ENCODE measurements at places on chromosomes 7 and 10. TPM values are rescaled to one million over a fixed set of nuclear protein-coding genes. Genes with fewer than 3 reads are reported as not detected.

GRCh38 chr10:33799281-33799943, 464.9 kb upstream of the NRP1 start:
- no peak for DNase-seq

DNA sequence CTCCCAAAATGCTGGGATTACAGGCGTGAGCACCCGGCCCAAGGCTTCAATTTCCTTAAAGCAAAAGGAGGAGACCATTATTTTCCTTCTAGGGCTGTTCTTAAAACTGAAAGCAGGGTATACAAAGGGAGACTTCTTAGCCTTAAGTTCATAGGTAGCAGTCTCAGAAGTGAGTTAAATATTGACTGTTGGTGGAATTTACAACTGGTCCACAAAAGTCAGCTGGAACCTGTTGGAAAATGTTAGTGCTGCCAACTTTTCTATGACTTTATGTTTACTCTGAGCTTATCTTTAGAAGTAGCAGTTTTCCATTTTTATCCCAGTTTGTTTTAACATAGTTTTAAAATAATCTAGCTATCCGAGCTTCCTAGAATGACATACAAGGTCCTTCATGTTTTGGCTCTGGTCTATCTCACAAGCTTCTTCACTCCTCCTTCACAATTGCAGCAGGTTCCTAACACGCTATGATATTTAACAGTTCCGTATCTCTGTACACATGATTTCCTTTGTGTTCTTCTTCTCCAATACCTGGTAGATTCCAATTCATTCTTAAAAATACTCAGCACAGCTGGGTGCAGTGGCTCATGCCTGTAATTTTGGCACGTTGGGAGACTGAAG, 3.3 kb downstream of the SLC26A3 start:
- DNase-seq, result no peak

The ACSL5 gene
- total RNA-seq, result 2.4 TPM

GRCh38 chr7:50632561-50633413, 67.6 kb upstream of the DDC start:
- peak; percentile 30 for DNase-seq

- no peak for DNase-seq
These were observed 25.6 kb upstream of the SYCE1 start for GRCh38 chr10:133590970-133591359.

DNA sequence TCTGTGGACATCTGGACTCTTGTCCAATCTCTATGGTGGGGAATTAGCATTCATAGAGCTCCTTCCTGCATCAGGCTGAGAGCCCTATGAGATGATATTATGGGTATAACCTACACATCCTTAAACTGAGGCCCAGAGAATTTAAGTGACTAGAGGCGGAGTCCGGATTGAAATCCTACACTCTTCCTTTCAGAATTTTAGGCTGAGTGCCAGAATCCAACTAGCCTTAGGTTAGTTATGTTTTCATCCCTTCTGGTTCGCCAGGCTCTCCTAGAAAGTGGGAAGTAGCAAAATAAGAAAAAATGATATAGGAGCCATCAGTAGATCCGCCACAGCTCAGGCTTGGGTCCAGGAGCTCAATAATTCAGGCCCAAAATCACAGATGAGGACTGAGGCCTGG, 212.5 kb downstream of the GLI3 start:
- no peak for DNase-seq

DNA sequence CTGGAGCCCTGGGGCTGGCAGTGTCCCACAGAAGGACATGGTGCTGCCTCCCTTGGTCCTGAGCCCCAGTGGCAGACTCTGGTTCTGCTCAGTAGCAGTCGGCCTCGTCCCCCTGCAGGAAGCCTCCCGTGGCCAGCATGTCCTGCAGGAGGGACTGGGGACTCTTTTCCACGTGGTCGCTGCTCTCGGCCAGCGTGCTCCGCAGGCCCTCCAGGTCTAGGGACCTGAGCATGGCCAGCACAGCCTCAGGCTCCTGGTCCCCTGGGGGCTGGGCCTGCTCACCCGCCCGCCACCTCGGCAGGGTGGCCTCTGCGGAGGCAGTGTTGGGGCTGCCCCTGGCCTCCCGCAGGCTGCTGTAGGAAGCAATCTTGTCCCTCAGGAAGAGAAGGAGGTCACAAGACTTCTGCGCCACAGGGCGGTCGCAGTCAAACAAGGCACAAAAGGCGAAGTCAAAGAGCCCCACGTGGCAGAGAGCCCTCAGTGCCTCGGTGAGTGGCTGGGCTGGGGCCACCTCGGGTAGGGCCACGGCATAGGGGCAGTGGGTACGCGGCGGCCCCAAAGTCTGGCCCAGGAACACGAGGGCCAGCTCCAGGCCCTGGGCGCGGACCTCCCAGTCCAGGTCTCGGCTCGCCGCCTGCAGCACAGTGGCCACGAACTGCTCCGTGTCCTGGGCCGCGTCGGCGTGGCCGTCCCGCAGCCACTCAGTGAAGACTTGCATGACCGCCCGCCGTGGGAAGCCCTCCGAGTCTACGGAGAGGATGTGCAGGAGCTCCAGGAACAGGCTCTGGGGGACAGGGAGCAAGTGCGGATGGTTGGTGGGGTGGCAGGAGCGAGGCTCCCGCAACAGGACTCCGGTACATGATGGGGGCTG, 17.1 kb downstream of the BRAT1 start:
- no peak for DNase-seq

DNA sequence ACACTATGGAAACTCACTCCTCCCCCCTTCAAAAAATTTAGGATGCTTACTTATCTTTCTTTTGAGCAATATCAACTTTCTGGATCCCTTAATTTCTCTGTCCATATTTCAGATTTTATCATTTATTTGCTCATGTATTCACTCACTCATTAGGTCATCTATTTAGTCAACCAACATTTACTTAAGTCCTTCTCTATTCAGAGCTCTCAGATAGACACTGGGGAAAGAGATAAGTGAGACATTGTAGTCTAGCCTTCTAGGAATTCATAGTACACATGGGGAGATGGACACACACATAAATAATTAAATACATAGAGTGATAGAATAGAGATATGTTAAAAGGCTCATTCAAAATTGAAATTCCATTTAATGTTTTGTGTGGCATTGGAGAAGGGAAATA, 9.2 kb downstream of the CPN1 start:
- no peak for DNase-seq

DNA sequence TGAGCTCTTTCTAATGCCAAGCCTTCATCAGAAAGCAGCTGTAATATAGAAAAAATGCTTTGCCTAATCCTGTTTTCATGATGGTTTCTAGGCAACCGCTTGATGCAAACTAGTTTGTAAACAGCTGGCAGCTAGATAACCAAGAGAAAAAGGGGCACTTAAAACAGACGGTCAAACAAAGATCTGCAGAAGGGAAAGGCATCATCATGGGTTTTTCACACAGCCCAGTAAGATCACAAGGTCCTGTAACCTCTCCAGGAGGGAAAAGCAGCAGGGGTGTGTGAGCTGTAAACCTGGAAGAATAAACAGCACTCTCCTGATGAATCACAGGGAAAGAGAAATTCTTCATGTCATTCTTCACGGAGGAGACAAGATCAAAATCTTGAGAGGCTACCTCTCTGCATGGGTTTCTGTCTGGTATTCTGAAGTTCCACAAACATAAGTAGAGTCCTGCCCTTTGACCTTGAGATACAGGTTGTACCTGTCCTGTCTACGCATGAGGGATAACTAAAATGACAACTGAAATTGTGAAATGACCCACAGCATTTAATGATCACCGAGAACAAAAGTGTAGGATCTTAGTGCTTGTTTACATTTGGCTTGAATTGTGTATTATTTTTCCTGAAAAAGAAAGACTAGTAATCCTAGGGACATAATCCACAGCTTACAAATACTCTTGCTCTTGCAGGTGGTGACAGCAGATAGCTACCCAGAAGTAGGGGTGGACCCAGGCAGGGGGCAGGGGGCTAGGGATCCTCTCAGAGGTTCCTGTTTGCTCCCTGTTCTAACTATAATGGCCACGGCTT, 48.0 kb downstream of the CREB3L2 start:
- peak; percentile 78 for DNase-seq

DNA sequence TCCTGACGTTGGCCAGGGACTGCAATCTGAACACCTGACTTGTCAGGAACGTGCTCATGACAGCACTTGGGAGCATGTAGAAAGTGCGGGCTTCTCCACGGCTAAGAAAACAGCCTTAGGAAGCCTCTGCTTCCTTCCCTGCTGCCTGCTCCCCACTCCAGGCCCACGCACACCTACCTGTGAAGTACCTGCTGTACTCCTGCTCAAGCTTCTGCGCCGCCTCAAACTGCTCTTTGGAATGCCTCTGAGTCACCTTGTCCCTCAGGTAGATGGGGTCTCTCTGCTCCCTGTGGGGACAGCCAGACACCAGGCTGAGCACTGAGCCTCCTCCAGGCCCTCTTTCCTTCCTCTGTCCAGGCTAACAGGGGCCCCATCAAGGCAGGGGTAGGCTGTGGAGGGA, 132.7 kb downstream of the DLG5 start:
- no peak for DNase-seq

- no peak for DNase-seq
These were observed 96.9 kb downstream of the SORBS1 start for GRCh38 chr10:95464280-95464679.

The DPYSL4 gene
- total RNA-seq, result 9.9 TPM

DNA sequence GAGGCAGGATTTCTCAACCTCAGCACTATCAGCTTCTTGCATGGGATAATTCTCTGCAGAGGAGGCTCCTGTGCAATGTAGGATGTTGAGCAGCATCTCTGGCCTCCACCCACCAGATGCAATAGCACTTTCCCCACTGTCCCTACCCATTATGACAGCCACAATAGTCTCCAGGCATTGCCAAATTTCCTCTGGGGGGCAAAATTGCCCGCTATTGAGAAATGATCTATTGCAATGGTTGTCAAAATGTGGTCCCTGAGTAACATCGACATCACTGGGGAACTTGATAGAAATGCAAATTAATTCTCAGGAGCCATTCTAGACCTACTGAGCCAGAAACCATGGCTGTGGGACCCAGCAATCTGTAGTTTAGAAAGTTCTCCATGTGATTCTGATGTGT, 7.0 kb downstream of the KCNK18 start:
- DNase-seq, result no peak

The PAPOLB gene
- total RNA-seq, result not detected

DNA sequence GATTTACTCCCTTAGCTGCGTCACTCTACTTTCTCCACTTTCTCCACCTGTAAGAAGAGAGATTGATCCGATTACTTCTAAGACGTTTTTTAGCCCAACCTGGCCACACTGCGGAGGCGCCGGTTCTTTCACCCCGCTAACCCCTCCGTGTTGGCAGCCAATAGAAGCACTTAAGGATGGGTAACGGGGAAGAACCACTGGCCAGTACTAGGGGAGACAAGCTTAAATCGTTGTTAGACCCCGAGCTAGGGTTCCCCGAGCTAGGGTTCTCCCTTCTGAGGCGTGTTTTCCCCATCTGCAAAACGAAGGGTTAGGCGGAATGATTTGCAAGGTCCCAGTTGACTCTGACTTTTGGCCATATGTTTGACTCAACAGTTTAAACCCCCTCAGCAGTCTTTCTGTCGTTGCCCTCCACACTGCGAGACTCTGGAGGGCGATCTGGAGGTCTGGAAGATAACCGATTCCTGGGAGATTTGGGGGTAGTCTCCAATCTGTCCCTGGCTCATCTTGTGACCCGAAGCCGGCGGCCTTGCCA, 644 bp downstream of the UMAD1 start:
- DNase-seq, result no peak

The FXYD4 gene
- not detected for total RNA-seq

- no peak for DNase-seq
These were observed 90.0 kb downstream of the PROSER2 start for GRCh38 chr10:11913079-11913641.

- DNase-seq, result no peak
These were observed 694.8 kb downstream of the KCNMA1 start for GRCh38 chr10:76942628-76943416.

GRCh38 chr7:34497153-34497777, 160.8 kb upstream of the NPSR1 start:
- DNase-seq, result no peak

- DNase-seq, result no peak
These were observed 99.1 kb upstream of the JCAD start for GRCh38 chr10:30158325-30158960.

The HOXA10 gene
- 0.41 TPM for total RNA-seq

DNA sequence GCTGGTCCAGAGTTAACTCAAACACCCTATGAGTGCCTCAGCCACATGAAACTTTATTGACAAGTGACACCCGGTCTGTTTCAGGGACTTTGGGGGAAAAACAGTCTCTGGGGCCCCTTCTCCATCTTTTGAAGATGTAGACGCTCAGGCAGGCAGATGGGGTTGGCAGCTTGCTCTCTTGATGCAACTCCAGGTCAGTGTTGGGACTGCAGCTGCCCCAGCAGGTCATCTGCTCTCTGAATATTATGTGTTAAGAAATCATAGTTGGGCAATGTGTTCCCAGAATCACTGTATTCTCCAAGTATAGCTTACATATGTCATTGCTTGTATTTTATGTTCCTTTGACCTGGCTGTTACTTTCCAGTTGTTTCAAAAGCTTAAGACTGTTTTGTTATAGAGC, 544.9 kb upstream of the MGMT start:
- no peak for DNase-seq

The NRG3 gene
- total RNA-seq, result 0.08 TPM

DNA sequence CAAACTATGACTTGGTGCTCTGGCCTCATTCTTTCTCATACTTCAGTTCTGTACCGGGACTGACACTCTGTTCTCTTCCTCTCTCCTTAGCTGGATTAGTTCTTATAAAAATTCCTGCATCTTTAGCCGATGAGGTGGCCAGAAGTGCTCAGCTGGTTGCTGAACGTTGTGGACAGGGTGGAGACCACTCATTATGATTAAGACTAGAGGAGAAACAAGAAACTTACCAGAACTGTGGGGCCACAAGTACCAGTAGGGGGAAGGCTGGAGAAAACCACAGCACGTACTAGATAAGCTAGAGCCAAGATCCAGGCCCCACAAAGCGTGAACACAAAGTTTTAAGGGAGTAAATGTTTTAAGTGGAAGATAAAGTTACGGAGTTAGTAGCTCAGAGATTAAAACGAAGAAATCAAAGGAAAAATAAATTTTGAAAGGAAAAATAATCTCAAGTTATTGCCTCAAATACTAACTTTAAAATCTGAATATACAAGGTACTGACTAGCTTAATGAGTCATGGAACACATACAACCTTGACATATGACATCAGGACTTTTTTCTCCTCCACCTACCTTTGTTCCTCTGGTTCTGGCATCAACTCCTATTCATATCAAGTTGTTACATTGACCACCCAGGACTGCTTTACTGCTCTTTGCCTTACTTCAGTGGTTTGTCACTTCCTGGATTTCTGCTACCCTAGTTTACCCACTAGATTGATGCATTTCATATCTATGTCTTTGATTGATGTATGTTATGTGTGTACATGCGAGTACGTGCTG, 469.0 kb downstream of the TFEC start:
- no peak for DNase-seq

The OGA gene
- 117 TPM for total RNA-seq

- DNase-seq, result no peak
These were observed 804 bp downstream of the FRAT1 start for GRCh38 chr10:97319671-97320479.

The CREB5 gene
- total RNA-seq, result 3.1 TPM

- DNase-seq, result no peak
These were observed 3.4 kb downstream of the H2BK1 start for GRCh38 chr7:151206914-151207313.

DNA sequence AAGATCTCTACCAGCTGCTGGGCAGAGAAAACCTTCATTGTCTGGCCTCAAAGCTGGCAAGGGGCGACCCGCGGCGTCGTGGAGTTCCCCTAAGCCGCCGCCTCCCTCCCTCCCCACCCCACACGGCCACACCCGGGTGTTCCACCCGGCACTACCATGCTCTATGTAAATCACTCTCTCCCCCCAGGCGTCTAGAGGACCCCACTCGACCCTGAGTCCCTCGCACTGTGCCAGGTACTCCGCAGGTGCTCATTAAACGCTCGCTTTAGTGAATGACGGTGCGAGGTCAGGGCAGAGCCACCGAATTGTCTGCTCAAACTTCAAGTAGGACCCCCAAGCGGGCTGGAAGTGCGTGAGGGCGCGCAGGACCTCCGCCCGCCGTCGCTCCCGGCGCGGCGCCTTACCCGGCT, 628 bp downstream of the PARP12 start:
- DNase-seq, result no peak

Measured in Panc1 (cell line).